ENCODE measurements at places on chromosomes 12 and 14.

DNA sequence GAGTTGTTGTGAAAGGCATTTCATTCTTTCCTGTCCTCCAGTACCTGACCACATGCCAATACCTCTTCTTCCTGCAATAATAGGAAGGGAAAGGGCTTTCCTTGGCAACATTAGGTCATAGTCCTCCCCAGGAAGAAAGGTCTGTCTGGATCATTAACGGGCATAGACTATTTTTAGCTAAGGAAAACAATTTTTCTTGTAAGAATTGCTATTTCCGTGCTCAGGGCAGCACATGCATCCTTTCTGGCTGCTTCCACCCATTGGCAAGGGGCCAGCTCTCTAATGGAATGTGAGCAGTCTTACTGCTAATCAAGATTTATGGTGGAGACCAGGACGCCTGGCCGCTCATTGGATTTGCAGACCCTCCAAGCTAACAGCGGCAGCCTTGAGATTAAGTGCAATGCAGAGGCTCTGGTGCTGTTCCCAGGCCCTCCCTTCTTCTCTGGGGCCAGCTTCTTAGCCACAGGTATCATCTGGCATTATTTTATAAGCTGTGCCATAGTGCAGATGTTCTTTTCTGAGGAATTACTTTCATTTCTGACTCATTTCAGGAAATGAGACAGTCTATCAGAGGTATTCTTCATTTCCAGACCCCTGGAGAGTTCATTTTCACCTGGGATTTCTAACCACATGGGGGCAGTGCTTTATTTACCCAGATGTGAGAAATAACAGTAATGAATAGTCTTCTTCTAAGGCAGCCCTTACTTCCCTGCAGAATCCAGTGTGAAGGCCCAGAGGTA, 52.9 kb downstream of the ANO6 start:
- DNase-seq, result peak; percentile 17

- no peak for DNase-seq
Measured at GRCh38 chr12:10705655-10706054, 17.5 kb downstream of the YBX3 start.

GRCh38 chr14:74526854-74527585, 33.5 kb downstream of the ISCA2 start:
- no peak for DNase-seq

- no peak for DNase-seq
Measured at GRCh38 chr14:46323404-46323762, 328.2 kb downstream of the RPL10L start.

- no peak for DNase-seq
Measured at GRCh38 chr14:83975435-83975834, 1554.5 kb upstream of the FLRT2 start.

DNA sequence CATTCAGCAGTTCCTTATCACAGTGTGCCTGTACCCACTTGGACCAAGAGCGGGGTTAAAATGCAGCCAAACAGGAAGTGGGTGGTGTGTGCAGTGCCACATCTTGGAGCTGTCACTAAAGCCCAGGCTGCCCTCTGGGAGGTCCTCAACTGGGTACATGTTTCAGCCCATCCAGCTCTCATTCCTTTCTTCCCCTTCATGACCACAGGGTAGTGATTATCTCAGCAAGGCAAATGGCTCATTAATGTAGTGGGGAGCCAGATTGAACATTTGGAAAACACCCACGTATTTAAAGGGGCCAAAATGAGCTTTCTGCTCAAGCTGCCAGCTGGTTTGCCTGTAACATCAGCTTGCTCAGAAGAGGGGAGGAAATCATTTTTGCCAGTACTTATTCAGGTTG, 210.8 kb upstream of the BTG1 start:
- DNase-seq, result no peak

GRCh38 chr12:91896286-91897024, 249.2 kb downstream of the BTG1 start:
- no peak for DNase-seq

DNA sequence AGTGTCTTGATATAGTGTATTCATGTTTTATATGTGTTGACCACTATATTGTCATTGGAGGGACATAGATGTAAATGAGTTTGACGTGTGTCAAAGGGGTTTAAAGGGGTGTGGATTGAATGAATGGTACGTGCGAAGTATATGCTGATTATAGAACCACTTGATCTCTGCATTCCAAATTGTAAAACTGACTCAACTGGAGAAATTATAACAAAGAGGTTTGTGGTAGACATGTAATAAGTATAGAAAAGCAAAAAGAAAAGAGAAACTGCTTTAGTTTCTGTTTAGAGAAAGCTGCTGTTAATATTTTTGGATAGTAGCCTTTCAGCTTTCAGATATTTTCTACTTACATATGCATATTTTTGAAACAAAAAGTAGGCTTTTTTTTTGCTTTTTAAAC, 8.9 kb upstream of the MYRFL start:
- DNase-seq, result peak; percentile 15

DNA sequence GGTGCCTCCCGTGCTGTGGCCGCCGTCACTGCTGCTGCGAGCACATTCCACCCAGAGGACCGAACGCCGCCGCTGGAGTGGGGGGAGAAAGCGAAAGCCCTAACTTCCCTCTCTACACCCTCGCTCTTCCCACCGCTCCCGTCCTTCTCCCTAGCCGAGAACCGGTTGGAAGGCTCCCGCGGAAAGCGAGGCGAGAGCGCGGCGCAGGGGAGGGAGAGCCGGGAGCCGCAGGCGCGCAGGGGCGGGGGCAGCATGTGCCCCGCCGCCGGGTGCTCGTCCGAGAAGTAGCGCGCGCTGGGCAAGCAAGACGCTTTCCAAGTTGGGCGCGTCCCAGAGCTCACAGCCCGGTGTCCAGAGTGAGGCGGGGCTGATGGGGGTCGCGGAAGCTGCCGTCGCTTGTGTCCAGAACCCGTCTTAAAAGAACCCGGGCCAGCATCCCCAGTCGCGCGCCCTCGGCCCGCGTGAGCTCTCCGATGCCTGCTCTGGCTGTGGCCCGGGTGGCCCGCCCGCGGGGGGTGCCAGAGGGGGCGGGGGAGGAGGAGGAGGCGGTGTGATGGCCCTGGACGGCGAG, at the start of gene TRHDE:
Gene TRHDE (plus strand): TSS at position 280 of the 571 bp plus-strand sequence. CDS start 274 bp downstream, at position 554.
- DNase-seq, result peak; percentile 36

DNA sequence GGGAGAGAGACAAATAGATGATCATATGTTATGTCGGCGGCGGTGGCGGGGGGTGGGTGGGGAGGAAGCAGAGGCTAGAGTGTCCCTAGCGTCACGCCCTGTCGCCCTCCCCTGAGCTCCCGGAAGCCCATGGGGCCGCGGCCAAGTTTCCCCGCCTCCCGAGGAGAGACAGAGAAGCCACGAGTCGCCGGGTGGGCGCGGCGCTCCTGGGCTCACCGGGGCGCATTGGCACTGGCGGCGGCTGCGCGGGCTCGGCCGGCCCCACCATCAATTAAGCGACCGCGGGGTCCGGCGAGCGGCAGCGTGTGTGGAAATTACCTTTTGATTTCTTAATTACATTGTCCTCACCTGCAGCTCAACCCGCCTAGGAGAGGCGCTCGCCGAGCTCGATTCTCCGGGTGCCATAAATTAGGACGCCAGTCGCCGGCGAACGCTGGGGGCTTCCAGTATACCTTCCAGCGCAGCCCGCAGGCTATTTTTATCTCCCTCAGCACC, 119.9 kb upstream of the LHX5 start:
- peak; percentile 79 for DNase-seq

DNA sequence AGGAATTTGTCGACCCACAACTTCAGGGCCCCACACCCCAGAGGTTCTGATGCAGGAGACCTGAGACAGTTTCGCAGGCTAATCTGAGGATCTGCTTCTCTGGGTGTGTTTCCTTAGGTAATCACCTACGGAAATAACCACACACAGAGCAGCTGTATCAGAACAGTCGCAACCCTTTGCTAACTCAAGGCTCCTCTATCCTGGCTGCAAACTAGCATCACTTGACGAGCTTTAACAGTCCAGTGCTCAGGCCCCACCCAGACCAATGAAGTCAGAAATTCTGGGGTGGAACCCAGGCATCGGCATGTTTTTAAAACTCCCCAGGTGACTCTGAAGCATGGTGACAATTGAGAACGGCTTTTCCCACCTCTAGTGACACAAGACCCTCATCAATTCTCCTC, 20.7 kb downstream of the SLC7A7 start:
- DNase-seq, result peak; percentile 66

GRCh38 chr12:20105943-20106342, 262.4 kb upstream of the PDE3A start:
- no peak for DNase-seq

DNA sequence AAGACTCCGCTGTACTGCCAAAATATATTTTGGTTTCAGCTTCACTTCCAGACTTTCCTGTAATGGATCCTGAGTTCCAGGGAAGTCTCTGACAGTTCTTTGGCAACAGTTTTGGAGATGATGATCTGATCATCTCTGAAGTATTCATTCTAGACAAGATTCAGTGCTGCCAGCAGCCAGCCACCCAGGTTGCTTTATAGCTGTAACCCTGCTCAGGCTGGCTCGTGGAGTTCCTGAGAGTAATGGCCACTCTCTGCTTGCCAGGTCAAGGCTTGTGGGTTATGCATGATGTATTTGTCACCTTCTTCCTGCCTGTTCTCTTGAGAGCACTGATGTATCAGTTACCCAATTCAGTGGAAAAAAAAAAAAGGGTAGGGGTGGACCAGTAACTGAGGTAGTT, 124.3 kb downstream of the PPHLN1 start:
- no peak for DNase-seq

DNA sequence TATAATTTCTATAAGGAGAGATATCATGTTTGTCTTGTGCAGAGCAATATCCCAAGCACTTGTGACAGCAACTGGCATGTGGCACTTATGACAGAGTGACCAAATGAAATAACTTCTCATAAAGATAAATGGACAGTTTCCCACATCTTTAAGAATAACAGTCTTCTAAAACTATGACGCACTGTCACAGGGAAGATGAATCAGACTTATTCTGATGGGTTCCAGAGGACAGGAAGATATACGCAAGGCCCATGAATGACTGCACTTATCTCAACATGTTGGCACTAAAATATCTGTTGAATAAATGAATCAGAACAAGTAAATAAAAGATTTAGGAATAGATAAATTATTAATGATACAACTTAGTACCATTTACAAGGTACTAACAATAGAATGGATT, 465.8 kb upstream of the SYT1 start:
- DNase-seq, result no peak

- DNase-seq, result peak; percentile 20
Measured at GRCh38 chr14:68813318-68813838, 20.5 kb upstream of the ZFP36L1 start.

- no peak for DNase-seq
Measured at GRCh38 chr12:129599406-129599805, 304.4 kb downstream of the TMEM132D start.

DNA sequence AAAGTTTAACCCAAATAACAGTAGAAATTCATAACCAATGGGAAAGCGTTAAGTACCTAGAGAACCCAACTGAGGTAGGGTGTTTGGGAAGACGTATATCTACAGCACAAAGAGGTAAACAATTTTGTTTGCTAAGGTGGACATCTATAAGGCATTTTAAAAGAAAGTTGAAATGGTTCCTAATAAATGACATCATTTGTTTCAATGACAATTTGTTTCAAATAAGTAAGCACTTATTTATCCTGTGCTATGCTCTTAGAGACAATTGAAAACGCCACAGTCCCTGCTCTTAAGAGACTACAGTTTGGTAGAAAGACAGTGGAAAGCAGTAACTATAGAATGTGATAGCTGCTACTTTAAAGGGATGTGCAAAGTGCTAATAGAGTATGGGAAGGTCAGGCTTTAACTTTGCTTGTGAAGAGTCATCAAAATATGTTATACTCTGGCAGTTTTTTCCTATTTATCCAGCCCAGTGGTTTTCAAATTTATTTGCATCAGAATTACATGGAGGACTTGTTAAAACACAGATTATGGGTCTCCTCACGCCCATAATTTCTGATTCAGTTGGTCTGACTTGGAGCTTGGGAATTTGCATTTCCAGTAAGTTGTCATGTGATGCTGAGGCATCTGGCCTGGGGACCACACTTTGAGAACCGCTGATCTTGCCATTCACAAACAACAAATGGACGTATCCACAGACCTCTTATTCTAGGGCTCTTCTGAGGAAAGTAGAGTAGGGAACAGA, 19.6 kb upstream of the SMCO2 start:
- DNase-seq, result no peak

GRCh38 chr12:91574391-91574790, 391.8 kb upstream of the DCN start:
- DNase-seq, result no peak

DNA sequence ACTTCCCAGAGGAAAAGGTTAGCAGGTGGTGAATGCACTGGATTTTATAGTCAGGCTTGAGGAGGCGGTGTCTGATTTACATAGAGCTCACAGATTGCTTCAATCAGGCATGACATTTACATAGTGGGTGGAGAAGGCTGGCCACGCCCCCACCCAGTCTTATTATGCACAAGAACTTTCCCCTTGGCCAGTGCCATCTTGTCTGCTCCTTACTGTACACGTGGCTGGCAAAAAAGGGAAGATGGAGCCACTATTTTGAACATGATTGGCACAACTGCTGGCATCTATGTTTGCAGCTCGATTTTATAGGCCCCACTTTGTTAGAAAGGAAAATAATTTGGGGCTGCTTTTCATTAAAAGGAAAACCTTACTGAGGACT, 10.9 kb upstream of the LGMN start:
- no peak for DNase-seq

DNA sequence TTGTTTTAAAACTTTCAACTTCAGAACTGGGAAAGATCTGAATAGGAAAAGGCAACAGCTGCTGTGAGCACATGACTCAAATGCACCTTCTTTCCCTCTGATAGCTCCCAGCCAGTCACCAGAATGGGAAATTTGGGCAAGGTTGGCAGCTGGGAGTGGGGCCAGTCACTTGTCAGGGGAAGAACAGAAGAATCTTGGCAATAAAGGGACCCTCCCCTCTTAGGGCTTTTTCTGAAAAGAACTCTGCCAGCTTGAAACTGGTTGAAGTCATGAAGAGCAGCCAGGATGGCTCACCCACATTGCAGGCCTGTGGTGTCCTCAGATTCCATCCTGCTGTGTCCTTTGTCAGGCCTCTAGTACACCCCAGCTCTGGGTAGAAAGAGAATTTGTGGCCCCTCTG, 10.3 kb upstream of the RIC8B start:
- DNase-seq, result no peak

DNA sequence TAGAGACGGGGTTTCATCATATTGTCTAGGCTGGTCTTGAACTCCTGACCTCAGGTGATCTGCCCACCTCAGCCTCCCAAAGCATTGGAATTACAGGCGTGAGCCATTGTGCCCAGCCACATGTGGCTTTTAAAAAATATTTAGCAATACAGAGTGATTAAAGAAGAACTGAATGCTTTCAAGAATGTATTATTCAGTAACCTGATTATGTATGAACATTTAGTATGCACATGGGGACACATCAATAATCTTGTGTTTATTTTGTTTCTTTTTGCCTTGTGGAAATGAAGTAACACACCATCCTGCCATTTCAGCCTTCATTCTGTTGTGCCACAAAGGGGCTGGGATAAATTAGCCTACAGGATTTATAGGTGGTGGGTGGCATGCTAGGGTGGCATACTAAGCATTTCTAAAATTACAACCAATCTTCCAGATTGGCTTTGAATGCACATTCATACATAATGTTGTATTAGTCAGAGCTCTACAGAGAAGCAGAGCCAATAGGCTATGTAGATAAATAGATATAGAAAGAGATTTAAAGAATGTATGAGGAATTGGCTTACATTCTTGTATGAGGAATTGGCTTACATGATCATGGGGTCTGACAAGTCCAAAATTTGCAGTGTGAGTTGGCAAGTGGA, 25.5 kb upstream of the TXNRD1 start:
- no peak for DNase-seq
